Endothelial cell (in vitro differentiated cells): ENCODE measurements at places on chromosomes 4 and X. TPM values are rescaled to one million over a fixed set of nuclear protein-coding genes. Genes with fewer than 3 reads are reported as not detected.

DNA sequence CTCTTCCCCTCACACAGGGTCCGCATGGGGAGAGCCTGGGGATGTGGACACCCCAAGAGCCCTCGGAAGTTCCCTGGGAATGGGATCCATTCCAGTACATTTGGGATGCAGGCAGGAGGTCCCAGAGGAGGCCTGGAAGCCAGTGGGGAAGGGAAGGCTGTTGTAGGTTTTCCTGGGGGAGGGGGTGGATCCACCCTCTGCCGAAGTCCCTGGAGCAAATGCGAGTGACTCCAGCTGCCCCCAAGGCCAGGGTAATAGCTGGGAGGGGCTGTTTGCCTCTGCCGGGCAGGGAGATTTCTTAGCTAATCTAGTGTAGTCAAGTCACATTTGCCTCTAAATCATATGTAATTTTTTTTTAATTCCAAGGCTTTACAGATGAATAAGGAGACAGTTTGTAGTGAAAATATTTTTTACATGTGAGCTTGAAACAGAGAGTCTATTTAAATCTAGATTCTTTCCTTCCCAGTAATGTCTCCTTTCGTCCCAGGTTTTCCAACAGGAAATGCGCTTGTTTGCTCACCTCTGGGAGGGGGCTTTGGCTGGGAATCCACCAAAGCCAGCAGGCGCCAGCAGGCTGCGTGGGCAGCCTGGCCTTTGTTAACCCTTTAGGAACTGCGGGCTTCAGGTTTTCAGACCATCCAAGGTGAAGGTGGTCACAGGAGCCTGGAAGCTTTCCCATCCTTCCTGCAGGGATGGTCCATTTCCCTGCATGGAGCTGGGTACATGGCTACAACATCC lies 26.8 kb downstream of the SH3TC1 start:
- H3K27me3 ChIP-seq: no peaks in the 10 kb centered on the region
- H3K27ac ChIP-seq: no peak overlapping the region
- peaks cover 35% of the 10 kb centered on the region for H3K36me3 ChIP-seq
- H3K4me3 ChIP-seq: no peak overlapping the region
- no peak for DNase-seq
- H3K4me1 ChIP-seq: peaks cover 29% of the 10 kb centered on the region

ANOS1 gene
- 9.6 TPM for total RNA-seq

DNA sequence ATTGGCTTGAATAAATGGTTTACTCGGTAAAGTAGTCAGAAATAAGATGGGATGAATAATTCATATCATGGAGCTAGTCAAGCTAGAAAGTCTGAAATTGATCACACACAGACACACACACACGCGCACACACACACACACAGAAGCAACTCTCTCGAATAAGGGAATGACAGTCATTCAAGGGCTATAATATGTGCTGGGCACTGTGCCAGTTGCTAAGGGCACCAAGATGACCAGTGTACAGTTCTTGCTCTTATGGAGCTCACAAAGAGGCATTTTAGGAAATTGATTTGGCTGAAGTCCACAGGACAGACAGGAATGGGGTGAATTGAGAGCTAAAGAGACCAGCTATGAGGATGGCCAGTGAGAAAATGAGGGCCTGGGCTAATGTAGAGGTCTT lies 34.2 kb upstream of the SH3D19 start:
- DNase-seq: no peak
- no peaks in the 10 kb centered on the region for H3K36me3 ChIP-seq
- H3K4me3 ChIP-seq: no peak overlapping the region
- no peak overlapping the region for H3K27ac ChIP-seq

MAML3 gene
- 31.0 TPM for total RNA-seq

ZCCHC18 gene
- 3.6 TPM for total RNA-seq

CXCL11 gene
- total RNA-seq: not detected

DNA sequence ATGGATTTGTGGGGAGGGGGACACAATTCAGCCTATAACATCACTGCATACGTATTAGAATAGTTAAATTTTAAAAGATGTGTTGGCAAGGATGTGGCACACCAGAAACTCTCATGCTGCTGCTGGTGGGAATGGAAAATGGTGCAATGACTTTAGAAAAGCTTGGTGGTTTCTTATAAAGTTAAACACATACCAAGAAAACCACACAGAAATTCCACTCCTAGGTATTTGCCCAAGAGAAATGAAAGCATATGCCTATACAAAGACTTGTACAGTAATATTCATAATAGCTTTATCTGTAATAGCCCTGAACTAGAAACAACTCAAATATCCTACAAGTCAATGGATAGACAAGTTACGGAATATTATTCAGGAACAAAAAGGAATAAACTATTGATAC lies 71.3 kb upstream of the PDHA1 start:
- no peak overlapping the region for H3K27ac ChIP-seq
- no peaks in the 10 kb centered on the region for H3K4me1 ChIP-seq
- no peaks in the 10 kb centered on the region for H3K27me3 ChIP-seq
- H3K36me3 ChIP-seq: no peaks in the 10 kb centered on the region

IKBKG gene
- total RNA-seq: 23.0 TPM

GRCh38 chrX:131068945-131069719 lies 11.0 kb downstream of the ARHGAP36 start:
- peaks cover 2% of the 10 kb centered on the region for H3K4me1 ChIP-seq
- H3K27me3 ChIP-seq: peaks cover 10% of the 10 kb centered on the region
- no peak overlapping the region for H3K27ac ChIP-seq
- no peaks in the 10 kb centered on the region for H3K36me3 ChIP-seq
- no peak overlapping the region for H3K4me3 ChIP-seq

DNA sequence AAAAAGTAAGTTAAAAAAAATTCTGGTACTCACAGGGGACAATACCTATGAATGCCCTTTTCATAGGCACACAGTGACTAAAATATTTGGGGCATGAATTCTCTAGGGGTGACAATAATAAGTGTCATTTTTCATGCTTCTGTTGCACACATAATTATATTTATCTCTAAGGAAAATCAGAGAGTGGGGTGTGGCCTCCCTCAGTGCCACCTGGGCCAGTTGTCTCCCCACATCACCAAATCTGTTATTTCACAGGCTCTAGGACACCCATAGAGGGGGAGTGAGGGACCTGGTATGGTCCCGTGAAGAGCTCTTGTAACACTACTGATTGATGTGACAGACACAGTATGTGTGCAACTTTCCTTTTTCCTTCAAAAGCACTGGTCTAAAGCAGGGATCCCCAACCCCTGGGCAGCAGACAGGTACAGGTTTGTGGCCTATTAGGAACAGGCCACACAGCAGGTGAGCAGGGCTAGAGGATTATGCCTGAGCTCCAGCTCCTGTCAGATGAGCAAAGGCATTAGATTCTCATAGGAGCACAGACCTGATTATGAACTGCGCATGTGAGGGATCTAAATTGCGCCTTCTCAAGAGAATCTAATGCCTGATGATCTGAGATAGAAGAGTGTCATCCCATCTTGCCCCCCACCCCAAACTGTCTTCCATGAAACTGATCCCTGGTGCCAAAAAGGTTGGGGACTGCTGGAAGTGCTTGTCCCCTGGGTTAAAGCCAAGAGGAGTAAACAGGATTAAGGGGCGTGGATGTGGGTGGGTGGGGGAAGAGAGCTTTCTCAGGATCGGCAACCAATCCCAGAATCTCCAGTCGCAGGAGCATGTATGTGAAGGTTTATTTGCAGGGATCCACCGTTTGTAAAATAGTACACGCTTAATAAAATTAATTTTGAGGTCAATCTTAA lies 856 bp downstream of the SLC9B1 start:
- H3K27me3 ChIP-seq: no peaks in the 10 kb centered on the region
- no peaks in the 10 kb centered on the region for H3K36me3 ChIP-seq
- no peak for DNase-seq
- peak overlapping the region; percentile 91 for H3K4me3 ChIP-seq

DNA sequence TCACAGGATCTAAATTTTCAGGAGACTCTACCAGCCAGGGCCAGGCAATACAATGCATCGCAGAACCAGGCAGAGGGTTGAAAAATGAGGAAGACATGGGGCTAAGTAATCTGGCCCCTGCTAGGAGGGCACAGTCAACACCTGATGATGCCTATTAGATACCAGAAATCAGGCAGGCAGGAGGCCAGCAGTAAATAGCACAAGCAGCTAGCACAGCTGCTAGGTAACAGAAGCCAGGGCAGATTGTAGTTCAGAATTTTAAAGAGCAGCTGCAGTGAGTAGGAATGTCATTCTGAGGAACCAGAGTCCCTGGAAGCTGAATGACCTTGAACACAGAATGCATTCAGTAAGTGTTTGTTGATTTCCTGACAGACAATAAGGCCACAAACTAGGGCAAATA lies 38.8 kb upstream of the TRPC5OS start:
- no peaks in the 10 kb centered on the region for H3K36me3 ChIP-seq
- no peak for DNase-seq
- no peaks in the 10 kb centered on the region for H3K27me3 ChIP-seq
- H3K27ac ChIP-seq: no peak overlapping the region
- H3K4me3 ChIP-seq: no peak overlapping the region

GPRASP2 gene
- total RNA-seq: 17.3 TPM

GRCh38 chr4:12050357-12050756 lies 621.7 kb upstream of the HS3ST1 start:
- no peak overlapping the region for H3K27ac ChIP-seq
- H3K4me3 ChIP-seq: no peak overlapping the region
- H3K27me3 ChIP-seq: no peaks in the 10 kb centered on the region
- H3K4me1 ChIP-seq: no peaks in the 10 kb centered on the region
- no peak for DNase-seq

DNA sequence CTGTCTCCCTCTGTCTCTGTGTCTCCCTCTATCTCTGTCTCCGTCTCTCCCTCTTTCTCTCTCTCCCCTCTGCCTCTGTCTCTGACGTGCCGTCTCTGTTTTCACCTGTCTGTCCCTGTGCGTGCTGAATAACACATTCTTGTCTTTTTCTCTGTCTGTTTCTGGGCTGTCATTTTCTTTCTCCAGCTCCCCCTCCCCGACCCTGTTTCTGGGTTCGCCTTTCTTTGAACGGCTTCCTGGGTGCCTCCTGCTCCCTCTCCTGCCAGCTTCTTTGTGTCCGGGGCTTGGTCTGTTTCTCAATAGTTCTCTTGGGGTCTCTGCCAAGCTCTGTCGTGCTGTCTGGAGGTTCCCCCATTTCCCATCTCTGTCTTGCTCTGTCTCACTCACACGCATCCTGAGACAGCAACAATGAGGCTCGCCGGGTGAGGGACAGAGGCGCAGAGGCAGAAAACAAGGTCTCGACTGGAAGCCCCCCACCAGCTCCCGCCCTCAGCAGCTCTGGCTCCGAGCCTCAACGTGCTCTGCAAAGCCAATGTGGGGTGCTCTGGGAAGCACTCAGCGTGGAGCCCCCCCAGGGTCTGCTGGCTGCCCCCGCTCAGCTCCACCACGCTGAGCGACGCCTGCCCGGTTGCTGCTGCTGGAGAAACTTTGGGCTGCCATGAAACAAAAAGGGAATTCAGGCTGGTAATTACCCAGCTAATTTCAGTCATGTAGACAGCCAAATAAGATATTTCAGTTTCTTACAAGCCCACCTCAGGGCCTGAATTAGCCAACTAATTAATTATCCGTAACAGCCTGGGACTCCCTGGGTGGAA lies 3.4 kb downstream of the CPLX1 start:
- no peak for DNase-seq
- peaks cover 16% of the 10 kb centered on the region for H3K27me3 ChIP-seq
- peaks cover 4% of the 10 kb centered on the region for H3K36me3 ChIP-seq
- no peak overlapping the region for H3K27ac ChIP-seq
- H3K4me3 ChIP-seq: peak overlapping the region; percentile 15

- no peak for DNase-seq
- H3K27ac ChIP-seq: no peak overlapping the region
- H3K36me3 ChIP-seq: no peaks in the 10 kb centered on the region
Observed at GRCh38 chrX:152575331-152575730, 62.4 kb upstream of the GABRQ start.

DNA sequence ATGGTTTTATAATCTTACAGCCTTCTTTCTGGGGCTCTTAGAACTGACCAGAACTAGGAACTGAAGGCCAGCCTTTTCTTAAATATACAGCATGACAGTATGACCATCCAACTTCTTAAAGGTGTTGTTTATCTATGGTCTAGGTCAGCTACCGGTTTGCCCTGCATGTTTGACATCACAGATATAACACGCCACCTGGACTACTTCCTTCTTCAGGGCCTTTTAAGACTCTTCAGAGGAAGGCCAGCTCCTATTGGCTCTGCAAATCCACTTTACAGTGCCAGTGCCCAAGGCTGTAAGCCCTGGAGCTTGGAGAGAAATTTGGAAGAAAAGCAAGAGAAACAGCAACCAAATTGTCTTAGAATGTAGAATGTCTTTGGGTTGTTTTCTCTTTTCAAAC lies 185.5 kb downstream of the MGST2 start:
- H3K36me3 ChIP-seq: no peaks in the 10 kb centered on the region
- no peak overlapping the region for H3K27ac ChIP-seq
- H3K27me3 ChIP-seq: peaks cover 5% of the 10 kb centered on the region
- peaks cover 35% of the 10 kb centered on the region for H3K4me1 ChIP-seq

CPXCR1 gene
- total RNA-seq: not detected

GRCh38 chr4:160129439-160129838 lies 1026.6 kb downstream of the RAPGEF2 start:
- H3K4me3 ChIP-seq: no peak overlapping the region
- no peaks in the 10 kb centered on the region for H3K27me3 ChIP-seq
- H3K36me3 ChIP-seq: no peaks in the 10 kb centered on the region
- no peak for DNase-seq

DNA sequence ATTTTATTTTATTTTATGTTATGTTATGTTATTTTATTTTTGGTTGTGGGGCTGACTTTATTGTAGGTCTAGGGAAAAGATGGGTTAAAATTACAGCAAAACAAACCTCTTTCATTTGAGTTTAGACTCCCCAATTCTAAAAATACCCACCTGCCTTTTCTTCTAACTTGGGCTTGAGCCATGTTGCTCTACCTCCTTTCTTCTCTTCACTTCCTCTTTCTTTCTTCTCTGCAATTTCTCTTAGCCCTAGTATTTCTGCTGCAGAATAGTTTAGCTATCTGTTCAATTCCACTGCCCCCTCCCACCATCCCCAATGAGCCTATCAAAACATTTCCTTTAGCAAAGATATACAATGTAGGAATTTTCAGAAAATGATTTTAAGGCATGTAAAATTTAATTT lies 653.3 kb downstream of the ARAP2 start:
- H3K4me1 ChIP-seq: no peaks in the 10 kb centered on the region
- H3K4me3 ChIP-seq: no peak overlapping the region
- no peak for DNase-seq

- peak; percentile 28 for DNase-seq
- no peak overlapping the region for H3K27ac ChIP-seq
- peaks cover 12% of the 10 kb centered on the region for H3K27me3 ChIP-seq
- peaks cover 4% of the 10 kb centered on the region for H3K4me1 ChIP-seq
Observed at GRCh38 chr4:8157944-8158709, 486 bp downstream of the ABLIM2 start.

MAGEB5 gene
- not detected for total RNA-seq

DNA sequence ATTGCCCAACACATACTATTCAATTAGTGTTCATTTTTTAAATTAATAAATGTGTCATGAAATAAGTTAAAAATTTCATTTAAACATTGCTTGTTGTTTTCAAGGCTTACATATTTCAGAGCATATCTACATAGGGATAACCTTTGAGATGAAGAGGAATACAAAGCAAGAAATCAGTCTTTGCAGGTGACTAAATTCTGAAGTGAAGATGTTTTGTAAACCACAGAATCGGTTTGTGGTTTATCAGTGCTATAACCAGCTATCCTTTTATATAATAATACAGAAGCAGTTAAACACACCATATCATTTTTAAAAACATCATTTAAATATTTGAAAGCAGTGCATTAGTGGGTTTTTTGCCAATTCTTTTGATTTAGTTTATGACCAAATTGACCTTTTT lies 26.9 kb downstream of the FAM241A start:
- no peak overlapping the region for H3K27ac ChIP-seq
- H3K4me1 ChIP-seq: no peaks in the 10 kb centered on the region
- H3K36me3 ChIP-seq: peaks cover 5% of the 10 kb centered on the region
- no peak overlapping the region for H3K4me3 ChIP-seq
